ENCODE measurements at places on chromosomes 13 and 19. TPM values are rescaled to one million over a fixed set of nuclear protein-coding genes. Genes with fewer than 3 reads are reported as not detected.

DNA sequence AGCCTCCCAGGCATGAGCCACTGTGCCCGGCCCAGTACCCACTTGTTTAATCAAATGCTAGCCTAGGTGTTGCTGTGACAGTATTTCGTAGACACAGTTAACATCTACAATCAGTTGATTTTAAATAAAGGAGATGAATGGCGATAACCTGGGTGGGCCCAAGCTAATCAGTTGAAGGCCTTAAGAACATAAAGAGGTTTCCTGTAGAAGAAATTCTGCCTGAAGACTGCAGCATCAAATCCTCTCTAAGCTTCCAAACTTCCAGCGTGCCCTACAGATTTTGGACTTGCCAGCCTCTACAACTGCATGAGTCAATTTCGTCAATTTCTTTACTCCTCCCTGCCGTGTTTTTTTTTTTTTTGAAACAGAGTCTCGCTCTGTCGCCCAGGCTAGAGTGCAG lies 13.2 kb upstream of the SULT2A1 start:
- no peak for ATAC-seq

The ZNF93 gene
- total RNA-seq = 12.0 TPM

GRCh38 chr19:2451138-2451537 lies 5.6 kb downstream of the LMNB2 start:
- ATAC-seq = no peak

GRCh38 chr13:44322928-44323327 lies 50.7 kb upstream of the SERP2 start:
- ATAC-seq = no peak

DNA sequence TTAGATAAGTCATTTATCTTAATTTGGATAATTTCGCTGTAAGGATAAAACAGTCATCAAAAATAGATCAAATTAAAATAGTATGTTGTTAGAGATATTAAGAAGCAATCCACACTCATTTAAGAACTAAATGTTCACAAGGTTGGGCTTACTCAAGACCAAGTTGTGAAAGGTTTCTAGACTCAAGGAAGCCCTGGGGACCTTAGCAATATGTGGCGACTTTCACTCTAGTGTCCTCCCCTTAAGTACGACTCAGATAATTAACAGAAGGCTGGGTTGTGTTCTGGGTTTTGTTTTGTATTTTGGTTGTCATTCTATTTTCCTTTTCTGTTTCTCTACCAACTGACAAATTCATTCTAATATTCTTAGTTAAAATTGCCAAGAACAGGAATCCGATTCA lies 1008.0 kb downstream of the PCDH9 start:
- ATAC-seq = no peak

- no peak for ATAC-seq
Observed at GRCh38 chr13:113791761-113792160, 32.7 kb downstream of the TMEM255B start.

DNA sequence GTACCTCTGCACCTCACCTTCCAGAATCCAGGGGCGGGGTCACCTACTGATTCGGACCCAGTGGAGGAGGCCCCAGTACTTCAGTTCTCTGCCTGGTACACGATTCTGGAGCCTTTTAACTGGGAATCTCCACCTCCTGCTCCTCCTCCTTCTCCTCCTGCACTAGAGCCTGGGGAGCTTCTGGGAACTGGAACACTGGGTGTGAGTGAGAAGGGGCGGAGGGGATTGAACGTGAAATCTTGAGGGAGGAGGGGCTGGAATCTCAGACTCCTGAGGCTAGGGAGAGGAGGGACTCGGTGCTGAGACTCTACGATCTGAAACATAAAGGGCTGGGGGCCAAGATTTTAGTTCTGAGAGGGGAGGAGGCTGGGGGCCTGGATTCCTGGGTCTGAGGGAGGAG lies at the start of gene KLK8:
Gene KLK8 (minus strand): TSS at position 90 of the 400 bp plus-strand sequence. CDS start 437 bp downstream, outside the sequence.
- no peak for ATAC-seq

The KLK12 gene
- total RNA-seq = not detected

DNA sequence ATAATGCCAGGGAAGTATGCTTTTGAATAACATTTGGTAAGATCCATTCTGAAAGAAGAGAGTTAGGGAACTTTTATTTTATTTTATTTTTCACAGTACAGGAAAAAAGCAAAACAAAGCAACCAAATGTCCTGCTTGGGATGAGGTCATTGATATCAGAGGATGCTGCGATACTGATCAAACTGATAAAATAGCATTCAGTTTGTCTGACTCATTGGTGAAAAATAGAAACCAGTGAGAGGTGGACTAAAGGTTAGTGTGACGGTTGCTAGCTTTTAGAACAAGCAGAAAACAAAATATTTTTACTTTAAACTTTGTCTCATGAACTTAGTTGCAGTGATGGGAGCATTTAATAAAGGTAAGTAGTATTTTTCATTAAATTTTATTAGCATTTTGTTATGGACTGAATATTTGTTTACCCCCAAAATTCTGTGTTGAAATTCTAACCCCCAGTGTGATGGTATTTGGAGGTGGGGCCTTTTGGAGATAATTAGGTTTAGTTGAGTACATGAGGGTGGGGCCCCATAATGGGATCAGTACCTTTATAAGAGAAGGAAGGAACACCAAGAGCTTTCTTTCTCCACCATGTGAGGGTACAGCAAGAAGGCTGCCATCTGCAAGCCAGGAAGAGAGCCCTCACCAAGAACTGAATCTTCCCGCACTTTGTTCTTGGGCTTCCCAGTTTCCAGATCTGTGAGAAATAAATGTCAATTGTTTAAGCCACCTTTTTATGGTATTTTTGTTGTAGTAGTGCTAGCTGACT lies 37.3 kb downstream of the ITGBL1 start:
- no peak for ATAC-seq

GRCh38 chr19:1235625-1236538 lies 1.9 kb downstream of the CBARP start:
- no peak for ATAC-seq

- ATAC-seq = peak; percentile 92
Observed at GRCh38 chr13:73722120-73722519, 412.1 kb downstream of the KLF12 start.

GRCh38 chr13:42654722-42655121 lies 80.8 kb downstream of the TNFSF11 start:
- no peak for ATAC-seq

The LILRA1 gene
- not detected for total RNA-seq

DNA sequence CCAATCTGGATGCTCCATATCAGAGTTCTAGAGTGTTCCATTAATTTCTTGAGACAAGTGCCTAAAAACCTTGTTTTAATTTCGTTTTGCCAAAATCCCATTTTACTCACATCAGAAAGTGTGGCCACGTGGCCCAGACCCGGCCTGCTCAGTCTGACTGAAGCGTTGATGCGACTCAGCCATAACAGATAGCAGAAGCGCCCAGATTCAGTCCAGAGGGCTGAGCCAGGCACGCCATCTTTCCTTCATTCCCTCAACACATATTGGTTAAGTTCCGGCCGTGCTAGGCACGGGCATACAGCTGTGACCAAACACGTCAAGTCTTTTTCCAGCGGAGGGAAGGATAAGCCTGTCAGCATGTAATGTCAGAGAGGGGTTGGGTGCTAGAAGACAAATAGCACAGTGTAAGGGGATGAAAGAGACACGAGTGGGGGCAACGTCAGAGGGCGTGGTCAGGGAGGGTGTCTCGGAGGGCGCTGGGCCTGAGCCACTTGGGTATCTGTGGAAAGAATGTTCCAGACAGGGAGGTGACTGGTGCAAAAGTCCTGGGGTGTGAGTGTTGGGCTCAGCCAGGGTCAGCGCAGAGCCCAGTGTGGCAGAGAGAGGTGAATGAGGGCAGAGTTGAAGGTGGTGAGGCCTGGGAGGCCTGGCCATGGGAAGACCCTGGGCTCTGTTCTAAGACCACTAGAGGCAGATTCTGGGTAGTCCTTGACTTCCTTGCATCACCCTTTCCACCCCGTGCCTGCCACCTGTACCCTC lies 3.1 kb downstream of the F10 start:
- no peak for ATAC-seq

DNA sequence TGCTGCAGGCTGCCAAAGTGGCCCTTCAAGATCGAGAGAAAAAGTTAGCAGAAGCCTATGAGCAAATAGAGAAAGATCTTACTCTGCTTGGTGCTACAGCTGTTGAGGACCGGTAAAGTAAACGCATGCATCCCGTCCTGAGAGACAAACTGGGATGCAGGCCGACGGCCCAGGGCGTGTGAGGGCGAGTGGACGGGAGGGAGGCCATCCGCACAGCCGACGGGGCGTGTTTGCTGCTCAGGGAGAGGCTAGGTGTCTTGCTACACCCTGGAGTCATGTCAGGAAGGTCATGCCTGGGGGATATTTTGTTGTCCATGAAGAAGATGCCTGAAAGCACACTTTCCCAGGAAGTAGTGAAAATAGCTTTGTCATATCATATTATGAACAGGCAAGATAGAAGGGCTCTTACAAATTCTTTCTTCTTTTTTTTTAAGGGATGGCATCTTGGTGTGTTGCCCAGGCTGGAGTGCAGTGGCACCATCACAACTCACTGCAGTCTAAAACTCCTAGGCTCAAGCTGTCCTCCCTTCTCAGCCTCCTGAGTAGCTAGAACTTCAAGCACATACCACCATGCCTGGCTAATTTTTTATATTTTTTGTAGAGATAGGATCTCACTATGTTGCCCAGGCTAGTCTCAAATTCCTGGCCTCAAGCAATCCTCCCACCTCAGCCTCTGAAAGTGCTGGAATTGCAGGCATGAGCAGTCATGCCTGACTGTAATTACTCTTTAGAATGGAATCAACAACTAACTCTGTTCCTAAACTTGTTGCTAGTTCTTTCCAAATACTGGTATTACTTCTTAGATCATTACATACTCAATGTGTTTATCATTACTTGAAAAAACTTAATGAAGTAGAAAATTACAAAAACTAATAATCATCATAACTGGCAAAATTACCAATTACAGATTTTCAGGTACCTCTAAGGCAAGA lies 117.6 kb upstream of the MCF2L start:
- no peak for ATAC-seq

DNA sequence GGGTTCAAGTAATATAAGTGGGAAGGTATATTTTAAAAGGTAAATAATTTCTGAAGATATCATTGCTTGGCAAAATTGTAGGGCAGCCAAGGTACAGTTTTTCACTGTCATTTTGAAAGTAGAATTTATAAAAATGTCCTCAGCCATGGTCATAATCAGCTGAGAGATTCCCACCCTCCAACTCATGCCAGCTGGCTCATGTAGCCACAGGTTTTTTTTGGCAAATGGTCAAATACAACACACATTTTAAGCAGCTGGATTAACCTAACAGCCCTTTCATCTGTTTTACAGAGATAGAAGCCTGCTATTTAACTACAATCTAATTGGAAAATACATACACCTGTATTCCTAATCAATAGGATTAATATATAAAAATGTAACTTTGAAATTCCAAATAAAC lies 619.2 kb upstream of the SGCG start:
- no peak for ATAC-seq

DNA sequence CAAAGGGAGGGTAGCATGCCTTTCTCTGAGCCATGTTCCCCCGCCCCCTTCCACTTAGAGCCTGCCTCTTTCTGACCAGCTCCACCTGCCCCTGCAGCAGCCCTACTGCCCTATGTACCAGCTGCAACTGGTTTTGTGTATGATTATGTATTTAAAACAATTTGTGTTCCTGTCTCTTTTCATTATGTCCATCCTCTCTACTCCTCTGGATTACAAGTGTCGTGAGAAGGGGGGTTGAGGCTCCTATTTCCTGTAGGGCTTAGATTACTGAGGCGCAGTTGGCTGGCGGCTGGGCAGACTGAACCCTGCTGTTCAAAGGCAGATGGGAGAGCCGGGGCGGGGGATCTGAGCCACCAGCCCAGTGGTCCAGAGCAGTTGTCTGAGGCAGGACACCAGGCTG lies 213.3 kb downstream of the KCNRG start:
- no peak for ATAC-seq

The TMEM86B gene
- total RNA-seq = 11.3 TPM

The PPM1N gene
- total RNA-seq = 5.2 TPM

GRCh38 chr19:3319643-3320353 lies 46.6 kb upstream of the NFIC start:
- no peak for ATAC-seq

The MUC16 gene
- total RNA-seq = 0.02 TPM

DNA sequence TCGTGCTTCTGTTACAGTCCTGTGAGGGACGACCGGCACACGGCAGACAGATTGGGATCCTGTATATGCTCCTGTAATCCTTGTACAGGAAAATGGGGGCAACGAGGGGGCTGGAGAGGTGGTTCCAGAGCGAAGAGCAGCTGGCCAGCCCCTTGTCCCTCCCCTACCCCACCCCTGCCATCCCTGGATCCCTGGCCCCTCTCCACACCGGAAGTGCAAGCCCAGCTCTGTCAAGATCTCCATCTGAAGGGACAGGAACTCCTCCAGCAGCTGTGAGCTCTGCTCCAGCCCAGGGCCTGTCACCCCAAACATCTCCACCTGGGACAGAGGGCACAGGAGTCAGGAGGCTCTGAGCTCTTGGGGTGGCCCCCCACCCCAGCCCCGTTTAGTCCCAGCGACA lies 5.5 kb upstream of the CCER2 start:
- ATAC-seq = no peak

DNA sequence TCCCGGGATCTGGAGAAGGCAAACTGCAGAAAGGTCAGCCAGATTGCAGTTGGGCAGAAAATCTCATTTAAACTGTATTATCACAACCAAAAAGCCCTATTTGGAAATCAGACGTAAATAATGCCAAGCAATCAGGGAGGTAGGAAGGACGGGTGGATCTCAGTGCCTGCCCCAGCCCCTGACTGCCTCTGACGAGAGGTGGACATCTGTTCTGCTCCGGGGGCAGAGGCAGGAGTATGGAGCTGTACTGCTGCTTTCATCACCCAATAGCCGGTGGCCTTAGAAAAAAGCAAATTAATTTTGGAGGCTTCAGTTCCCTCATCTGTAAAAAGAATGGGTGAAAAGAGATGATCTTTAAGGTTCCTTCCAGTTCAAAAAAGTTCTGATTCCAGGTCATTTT lies 43.6 kb upstream of the WASF3 start:
- ATAC-seq = no peak

DNA sequence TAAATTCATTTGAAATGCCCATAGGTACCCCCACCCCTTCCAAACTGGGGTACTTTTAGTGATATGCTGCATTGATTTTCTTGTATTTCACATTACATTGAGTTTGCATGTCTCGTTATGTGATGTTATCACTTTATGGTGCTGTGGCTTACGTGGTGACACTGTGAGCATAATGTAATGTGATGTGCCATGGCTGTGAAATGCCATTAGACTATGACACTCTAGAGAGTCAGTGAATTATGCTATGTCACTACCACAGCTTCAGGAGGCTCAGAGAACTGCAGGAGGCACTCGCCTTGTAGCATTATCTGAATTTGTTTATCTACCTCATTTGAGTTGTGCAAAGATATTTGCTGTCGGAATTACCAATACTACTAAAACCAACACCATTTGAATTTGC lies 590.1 kb upstream of the SLC10A2 start:
- no peak for ATAC-seq

GRCh38 chr19:34713262-34713637 lies 20.8 kb upstream of the ZNF181 start:
- no peak for ATAC-seq

- no peak for ATAC-seq
Observed at GRCh38 chr13:88246239-88246638, 575.1 kb downstream of the SLITRK5 start.

GRCh38 chr19:43524922-43525835 lies 1.8 kb downstream of the ETHE1 start:
- ATAC-seq = peak; percentile 69
